ENCODE measurements at places on chromosomes 3 and 15.

DNA sequence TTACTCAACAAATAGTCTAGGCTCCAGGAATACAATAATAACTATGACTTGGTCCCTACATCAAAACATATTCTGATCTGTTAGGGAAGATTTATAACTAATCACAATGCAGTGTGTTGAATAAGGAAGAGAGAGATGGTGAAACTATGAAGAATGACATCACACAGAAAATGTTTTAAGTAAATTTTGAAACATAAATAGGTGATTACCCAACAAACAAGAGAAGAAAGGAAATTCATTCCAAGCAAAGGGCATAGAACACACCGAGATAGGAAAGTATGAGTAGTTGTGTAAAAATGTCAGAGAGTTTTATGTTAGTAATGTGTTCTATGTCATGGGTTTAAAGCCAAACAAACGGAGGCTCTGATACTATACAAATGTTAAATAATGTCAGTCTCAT, 13.4 kb downstream of the SEC62 start:
- DNase-seq = no peak

DNA sequence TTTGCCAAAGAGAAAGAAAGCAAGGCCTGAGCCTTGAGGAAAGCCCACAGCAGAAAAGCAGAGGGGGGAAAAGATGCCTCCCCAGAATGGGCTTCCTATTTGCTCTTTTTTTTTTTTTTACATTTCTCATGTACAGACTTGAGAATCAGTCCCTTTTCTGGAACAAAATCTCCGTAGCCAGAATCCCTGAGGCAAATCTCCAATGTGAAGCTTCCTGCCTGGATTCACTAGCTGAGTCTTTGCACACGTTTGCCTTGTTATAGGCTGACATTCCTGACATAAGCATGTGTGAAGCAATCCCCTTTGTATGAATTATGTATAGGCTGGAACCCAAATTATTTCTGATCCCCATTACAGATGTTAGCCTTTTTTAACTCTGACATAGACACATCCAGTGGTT, 52.2 kb upstream of the ACTL6A start:
- no peak for DNase-seq

GRCh38 chr15:42146551-42147430, 9.6 kb downstream of the PLA2G4F start:
- DNase-seq = no peak

- DNase-seq = no peak
These were observed 200.4 kb upstream of the TBC1D5 start for GRCh38 chr3:17942856-17943255.

DNA sequence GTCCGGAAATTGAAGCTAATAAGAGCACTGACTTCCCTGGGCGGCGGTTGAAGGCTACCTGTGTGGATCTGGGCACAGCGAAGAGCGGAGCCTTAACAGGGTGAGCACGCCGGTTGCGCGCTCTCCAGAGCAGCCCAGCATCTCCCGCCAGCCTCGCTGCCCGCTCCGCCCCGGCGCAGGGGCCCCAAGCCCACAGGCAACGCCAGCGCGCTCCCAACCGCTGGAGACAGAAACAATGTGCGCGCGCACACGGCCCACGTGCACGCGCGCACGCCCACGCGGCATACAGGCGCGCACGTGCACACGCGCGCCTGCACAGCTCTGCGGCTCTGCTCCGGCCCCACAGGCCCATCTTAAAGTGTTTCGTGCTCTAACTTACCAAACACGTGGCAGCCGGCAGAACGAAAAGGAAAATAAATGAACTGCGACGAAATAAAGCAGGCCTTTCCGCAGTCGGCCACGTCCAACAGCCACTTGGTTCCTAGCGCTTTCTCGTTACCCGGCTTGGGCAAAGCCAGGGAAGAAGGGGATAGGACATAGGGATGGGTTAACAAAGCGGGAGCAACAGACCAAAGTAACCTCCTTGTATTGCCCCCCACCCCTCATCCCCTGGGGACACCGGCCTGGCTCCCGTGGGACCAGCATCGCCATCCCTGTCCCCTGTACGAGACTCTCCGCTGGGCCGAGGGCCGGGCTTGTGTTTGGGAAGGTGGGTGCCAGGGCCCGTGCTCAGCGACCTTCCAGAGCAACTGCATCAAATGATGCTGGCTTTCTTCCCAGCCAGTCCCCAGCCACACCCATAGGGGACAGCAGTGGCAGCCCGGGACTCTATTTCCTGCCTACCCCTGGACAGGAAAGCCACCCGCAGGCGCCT, 203.7 kb downstream of the ABHD5 start:
- DNase-seq = no peak

Measured in stimulated activated CD8-positive, alpha-beta memory T cell treated with anti-CD3 and anti-CD28 coated beads, Interleukin-7, amount 100 ng/mL, for 24 hours (primary cell).